ENCODE measurements at places on chromosomes 7 and 10.

GRCh38 chr10:26525586-26525985 lies 87.4 kb downstream of the APBB1IP start:
- DNase-seq = peak; percentile 15

GRCh38 chr7:91228927-91229558 lies 35.2 kb upstream of the FZD1 start:
- no peak for DNase-seq

- DNase-seq = no peak
Observed at GRCh38 chr7:46134795-46135194, 213.7 kb upstream of the IGFBP3 start.

- no peak for DNase-seq
Observed at GRCh38 chr7:155860840-155861479, 48.7 kb upstream of the SHH start.

GRCh38 chr10:118790058-118790457 lies 35.3 kb upstream of the CACUL1 start:
- DNase-seq = no peak

DNA sequence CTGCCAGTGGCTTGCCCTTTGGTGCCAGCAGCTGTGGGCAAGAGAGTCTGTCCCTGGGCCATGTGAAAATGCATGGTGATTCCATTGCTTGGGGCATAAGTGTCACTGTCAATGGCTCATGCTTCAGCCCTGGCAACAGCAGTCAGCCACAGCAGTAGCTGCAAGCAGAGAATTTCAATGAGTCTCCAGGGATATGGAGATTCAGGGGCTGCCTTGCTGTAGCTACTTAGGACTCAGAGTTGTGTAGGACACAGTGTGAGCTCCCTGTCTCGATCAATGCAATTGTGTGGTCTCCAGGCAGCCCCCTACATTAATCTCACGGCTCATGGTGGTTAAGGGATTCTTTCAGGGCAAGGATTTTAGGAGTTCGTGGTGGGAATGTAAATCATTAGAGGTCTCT lies 126.3 kb upstream of the STARD3NL start:
- DNase-seq = no peak

DNA sequence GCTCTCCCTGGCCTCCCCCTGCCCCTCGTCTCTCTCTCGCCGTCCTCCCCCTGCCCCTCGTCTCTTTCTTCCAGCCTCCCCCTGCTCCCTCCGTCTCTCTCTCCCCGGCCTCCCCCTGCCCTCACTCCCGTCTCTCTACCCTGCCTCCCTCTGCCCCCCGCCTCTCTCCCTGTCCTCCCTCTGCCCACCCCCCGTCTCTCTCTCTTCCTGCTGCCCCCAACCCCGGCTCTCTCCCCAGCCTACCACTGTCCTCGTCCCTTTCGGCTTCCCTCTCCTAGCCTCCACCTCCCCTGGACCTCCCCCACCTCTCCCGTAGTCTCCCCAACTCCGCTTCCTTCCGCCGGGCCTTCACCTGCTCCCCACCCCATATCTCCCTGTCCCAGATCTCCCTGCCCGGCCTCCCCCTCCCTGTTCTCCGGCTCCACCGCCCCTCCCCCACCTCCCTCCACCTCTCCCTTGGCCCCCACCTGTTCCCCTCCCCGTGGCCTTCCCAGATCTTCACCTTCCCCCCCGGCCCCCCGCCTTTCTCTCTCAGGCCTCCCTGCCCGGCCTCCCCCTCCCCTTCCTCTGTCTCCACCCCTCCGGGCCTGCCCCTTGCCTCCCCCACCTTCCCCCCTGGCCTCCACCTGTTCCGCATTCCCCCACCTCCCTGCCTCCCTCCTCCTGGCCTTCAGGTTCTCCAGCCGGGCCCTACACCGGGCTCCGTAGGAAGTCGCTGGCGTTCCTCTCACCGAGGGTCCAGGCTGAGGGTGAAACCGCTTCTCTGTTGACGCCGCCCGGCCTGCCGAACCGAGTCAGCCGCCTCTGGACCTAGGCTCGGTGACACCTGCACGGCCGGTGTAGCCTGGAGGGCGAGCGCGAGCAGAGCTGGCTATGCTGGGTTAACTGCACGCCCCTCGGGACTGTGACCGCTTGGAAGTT lies 1.2 kb downstream of the GET4 start:
- DNase-seq = peak; percentile 47

- no peak for DNase-seq
Observed at GRCh38 chr10:78312197-78313047, 278.8 kb downstream of the RPS24 start.

- no peak for DNase-seq
Observed at GRCh38 chr10:100043796-100044195, 34.0 kb upstream of the DNMBP start.

- DNase-seq = no peak
Observed at GRCh38 chr10:6346631-6347030, 143.9 kb downstream of the PFKFB3 start.

- DNase-seq = no peak
Observed at GRCh38 chr10:24331457-24331856, 122.5 kb downstream of the KIAA1217 start.

- no peak for DNase-seq
Observed at GRCh38 chr7:70777251-70777650, 354.7 kb upstream of the GALNT17 start.

DNA sequence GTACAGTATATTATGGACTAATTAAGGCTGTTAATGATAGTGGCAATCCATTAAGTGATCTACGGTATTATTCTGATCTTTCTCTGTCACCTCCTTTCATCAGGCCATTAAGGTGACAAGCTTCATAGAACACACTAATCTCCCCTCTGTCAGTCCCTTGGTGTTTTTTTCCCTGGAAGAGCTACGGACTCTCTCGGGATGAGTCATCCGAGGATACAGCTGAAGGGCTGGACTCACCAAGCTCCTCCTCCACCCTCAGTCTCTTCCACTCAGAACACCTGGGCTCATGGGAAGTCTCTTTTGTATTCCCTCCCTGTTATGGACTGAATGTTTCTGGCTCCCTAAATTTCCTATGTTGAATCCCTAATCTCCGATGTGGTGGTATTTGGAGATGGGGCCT lies 69.8 kb upstream of the PLXNA4 start:
- no peak for DNase-seq

DNA sequence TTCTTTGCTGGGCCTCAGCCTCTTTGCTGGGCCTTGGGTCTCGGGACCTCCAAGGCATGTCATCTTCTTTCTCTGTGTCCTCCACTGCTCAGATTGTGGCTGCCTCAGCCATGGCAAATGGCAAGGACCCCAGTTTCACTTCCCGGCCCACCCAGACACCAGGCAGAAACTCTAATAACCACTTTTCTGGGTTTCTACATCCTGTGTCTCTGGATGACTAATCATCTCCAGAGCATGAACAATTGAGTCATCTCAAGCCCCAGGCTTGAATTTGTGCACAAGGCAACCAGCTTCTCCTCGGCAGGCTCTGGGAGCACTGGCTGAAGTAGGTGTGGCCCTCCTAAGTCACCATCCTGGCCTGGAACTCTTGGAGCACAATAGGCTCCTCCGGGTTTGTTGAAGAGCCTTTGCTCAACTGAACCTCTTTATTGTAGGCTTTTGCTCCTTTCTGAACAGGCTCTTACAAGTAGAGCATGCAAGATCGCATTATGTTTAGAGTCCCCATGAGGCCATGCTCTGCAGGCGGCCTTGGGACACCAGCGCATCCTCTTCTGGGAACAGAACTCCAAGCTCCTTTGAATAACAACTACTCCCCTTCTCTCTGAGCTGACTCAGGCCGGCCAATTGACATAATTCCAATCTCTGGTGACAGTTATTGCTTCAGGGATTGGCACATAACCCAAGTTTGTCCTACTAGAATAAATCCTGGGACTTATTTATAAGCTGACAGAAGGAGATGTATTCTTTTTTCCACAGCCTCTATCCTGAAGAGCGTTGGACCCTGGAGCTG lies 218.1 kb downstream of the WDR11 start:
- no peak for DNase-seq

GRCh38 chr7:4730971-4731370 lies 44.5 kb upstream of the AP5Z1 start:
- DNase-seq = no peak

- no peak for DNase-seq
Observed at GRCh38 chr10:88538048-88538447, 45.1 kb downstream of the RNLS start.

- no peak for DNase-seq
Observed at GRCh38 chr7:96061844-96062243, 260.1 kb downstream of the SLC25A13 start.

- DNase-seq = no peak
Observed at GRCh38 chr10:102332772-102333171, 62.7 kb upstream of the NFKB2 start.

DNA sequence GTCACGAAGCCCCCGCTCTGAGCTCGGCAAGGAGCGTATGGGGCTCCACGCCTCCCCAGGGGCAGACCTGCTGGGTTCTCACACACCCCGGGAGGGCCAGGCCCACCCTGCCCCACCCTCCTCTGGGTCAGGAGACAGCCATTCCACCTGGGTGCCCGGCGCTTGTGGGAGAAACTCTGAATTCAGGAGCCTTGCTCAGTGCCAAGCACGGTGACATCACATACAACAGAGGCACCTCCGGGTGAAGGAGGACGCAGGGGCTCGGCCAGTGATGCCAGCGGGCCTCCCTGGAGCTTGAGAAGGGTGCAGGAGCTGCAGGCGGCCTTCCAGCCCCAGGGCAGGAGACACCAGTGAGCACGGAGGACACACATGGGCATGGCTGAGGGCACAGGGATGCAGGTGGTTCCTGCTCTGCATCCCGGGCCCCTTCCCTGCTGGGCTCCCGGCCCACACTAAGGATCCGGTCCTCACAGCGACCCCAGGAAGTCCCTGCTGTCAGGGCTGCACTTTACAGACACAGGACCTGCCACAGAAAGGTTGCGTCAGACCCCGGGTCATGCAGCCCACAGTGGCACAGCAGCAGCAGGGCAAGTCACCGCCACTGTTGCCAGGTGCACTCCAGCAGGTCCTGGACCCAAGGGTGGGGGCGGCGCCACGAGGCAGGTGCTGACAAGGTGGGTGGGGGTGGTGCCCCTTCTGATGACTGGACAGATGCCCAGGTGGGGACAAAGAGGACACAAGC lies 108.0 kb downstream of the MAD1L1 start:
- DNase-seq = no peak

- DNase-seq = no peak
Observed at GRCh38 chr10:8158193-8159071, 103.9 kb downstream of the GATA3 start.

DNA sequence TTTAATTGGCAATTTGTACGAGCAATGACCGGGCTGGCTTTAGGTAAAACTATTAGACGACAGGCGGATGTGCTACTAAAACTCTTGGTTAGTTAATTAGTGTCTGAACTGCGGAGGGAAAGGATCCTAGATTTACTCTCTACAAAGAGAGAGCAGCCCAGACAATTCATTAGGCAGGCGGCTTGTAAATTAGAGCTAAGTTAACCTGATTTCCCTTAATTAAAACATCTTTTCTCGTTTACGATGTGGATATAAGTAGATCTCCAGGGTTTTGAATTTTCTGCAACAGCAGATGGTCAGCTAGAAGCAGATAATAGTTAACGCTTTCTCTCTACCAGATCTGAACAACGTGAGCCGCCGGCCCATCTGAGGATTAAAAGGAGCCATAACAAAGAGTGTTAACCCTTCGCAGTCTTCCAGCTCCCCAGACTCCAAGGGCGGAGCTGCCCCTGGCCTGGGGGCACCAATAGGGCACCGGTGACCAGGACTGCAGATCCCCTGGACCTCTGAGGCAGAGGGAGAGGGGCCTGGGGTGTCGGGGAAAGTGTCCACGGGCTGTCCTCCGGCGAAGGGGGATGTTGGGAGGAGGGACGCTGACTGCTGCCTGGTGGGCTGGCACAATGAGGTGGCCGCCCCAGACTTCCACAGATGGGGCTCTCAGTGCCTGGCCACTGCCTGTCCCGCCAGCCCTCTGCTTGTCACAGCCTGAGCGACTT lies 6.3 kb upstream of the UNCX start:
- no peak for DNase-seq

GRCh38 chr7:96126382-96126781 lies 195.5 kb downstream of the SLC25A13 start:
- no peak for DNase-seq

- no peak for DNase-seq
Observed at GRCh38 chr10:46548498-46549090, 7.9 kb downstream of the GPRIN2 start.

- DNase-seq = no peak
Observed at GRCh38 chr10:113982296-113982695, 61.4 kb upstream of the ADRB1 start.

- DNase-seq = no peak
Observed at GRCh38 chr10:22629852-22630233, 84.5 kb downstream of the PIP4K2A start.

GRCh38 chr10:62560201-62560819 lies 186.1 kb downstream of the ZNF365 start:
- DNase-seq = no peak

DNA sequence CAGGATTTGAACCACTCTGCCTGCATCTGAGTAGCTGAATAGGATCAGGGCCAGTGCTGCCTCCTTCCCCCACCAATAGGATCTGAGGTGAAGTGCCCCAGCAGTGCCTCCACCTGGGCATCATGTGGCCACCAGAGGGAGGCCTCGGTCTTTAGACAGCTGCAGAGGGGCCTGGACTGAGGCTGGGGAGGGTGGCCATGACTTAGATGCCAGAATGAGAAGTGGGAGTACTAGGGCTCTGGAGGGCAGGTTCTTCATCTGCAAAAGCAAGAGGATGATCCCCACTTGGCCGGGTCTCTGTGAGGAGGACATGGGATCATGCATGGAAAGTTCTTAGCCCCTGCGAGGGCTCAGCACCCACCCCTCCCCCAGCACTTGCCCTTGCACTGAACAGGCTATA lies 56.9 kb downstream of the NEUROG3 start:
- peak; percentile 82 for DNase-seq

- DNase-seq = no peak
Observed at GRCh38 chr7:104530251-104530650, 201.8 kb downstream of the LHFPL3 start.

- peak; percentile 26 for DNase-seq
Observed at GRCh38 chr7:140435252-140435895, 31.5 kb downstream of the RAB19 start.

GRCh38 chr7:22876986-22877729 lies 54.5 kb upstream of the TOMM7 start:
- DNase-seq = no peak

- DNase-seq = peak; percentile 81
Observed at GRCh38 chr7:151059367-151060112, at the start of gene SLC4A2. Gene SLC4A2 (plus strand): TSS chr7:151059589. CDS start chr7:151061988, 2,399 bp downstream.

DNA sequence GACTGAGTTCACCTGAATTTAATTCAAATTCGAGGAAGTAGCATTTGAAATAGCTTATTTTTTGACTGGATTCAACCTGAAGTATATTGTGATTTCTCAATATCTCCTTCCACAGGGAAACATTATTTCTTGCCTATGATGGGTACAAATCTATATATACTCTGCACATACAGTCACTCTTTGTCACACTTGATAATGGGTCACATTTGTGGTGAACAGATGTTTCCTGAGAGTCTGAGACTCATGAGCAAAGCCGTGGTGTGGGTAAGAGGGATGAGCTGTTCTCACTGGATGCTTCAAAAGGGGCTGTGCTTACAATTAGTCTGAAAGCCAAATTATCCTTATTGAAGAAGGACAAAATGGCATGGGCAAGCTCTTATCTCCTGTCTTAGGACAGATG lies 18.0 kb upstream of the TBXAS1 start:
- DNase-seq = peak; percentile 77

Data from hematopoietic multipotent progenitor cell treated with erythropoietin and hydrocortisone succinate and interleukin-3 and kit ligand, for 4 days (in vitro differentiated cells).